Right kidney (tissue), 9 donors: ENCODE measurements at places on chromosomes 4 and X.

GRCh38 chrX:24479924-24480323, 14.8 kb downstream of the PDK3 start:
- DNase-seq = no peak

GRCh38 chr4:140018931-140019618, 134.9 kb downstream of the MAML3 start:
- DNase-seq = no peak

GRCh38 chrX:68848189-68848940, 19.5 kb downstream of the EFNB1 start:
- DNase-seq = no peak

- DNase-seq = no peak
These were observed 13.8 kb downstream of the GEMIN8 start for GRCh38 chrX:14015941-14016340.

- no peak for DNase-seq
These were observed 171.8 kb downstream of the HNRNPD start for GRCh38 chr4:82201805-82202641.

DNA sequence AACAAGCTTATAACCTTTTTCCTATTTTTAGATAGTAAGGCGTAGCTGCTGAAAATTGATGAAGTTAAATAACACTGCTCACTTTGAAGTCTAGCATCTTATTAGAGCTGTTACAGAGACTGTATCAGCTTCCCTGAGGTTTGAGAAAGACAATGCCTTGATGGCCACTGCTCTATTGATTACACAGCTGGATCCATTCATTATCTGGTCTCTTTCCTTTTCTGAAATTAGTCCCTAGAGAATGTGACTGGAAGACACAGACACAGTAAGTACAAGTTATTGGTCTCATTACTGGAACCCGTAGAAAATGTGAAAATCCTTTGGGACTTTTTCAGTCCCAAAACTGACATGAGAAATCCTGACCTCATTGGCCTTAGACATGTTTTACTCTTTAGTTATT, 188.3 kb downstream of the NAF1 start:
- no peak for DNase-seq

DNA sequence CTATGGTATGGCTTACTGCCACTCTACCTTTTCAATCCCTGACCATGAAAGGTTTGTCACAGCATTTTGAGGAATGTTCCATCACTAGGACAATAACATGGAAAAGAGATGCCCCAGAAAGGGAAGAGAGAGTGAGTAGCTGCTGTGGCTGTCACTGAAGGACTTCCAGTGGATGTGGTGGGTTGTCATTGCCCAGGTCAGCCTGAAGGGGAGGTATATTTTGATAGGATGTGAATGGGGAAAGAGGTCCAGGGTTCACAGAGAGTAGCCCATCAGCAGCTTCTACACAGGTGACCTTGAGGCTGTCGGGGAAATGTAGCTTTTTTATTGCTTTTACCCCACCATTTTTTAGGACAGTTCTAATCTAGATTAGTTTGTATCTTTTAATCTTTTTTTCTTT, 30.8 kb downstream of the MTM1 start:
- no peak for DNase-seq

DNA sequence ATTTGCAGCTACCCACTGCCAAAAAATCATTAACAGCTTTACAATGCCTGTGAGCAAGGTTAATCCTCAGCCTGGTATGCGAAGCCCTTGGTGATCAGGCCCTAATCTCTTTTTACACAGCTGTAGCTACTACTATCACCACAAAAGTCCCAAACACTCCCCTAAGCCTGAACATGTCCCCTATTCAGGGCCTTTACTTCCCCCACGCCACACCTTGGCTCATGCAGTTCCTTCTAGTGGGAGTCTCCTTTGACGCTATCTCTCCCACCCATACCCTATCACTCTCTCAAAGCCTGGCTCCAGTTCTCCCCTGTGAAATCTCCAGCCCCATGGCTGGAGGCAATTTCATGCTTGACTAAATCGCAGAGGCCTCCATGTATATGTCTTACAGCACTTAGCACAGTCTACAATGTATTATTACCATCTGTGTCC, 90.6 kb upstream of the CBR4 start:
- DNase-seq = no peak

DNA sequence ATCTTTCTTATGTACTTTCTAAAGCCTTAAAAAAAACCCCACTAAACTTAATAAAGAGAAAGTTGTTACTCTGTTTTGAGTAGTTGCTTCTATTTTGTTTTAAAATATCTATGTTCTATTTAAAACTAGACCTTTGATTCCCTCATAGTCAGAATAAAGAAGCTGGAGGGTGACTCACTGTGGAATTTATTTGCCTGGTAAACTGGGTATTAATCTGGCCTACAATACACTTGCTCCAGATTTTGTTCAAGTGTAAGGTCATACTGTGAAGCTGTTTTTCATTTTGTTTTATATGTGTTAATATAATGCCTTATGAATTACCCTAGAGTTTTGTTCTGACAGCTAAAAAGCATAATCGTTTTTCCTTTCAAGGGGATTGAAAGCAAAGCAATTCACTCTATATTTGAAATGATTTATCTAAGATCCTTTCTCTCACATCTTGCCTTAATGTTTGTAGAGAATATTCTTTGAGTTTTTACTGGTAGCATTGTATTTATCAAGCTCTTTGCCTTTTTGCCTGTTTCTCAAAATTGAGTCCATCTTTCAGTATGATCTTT, 277.4 kb upstream of the PITX2 start:
- no peak for DNase-seq

DNA sequence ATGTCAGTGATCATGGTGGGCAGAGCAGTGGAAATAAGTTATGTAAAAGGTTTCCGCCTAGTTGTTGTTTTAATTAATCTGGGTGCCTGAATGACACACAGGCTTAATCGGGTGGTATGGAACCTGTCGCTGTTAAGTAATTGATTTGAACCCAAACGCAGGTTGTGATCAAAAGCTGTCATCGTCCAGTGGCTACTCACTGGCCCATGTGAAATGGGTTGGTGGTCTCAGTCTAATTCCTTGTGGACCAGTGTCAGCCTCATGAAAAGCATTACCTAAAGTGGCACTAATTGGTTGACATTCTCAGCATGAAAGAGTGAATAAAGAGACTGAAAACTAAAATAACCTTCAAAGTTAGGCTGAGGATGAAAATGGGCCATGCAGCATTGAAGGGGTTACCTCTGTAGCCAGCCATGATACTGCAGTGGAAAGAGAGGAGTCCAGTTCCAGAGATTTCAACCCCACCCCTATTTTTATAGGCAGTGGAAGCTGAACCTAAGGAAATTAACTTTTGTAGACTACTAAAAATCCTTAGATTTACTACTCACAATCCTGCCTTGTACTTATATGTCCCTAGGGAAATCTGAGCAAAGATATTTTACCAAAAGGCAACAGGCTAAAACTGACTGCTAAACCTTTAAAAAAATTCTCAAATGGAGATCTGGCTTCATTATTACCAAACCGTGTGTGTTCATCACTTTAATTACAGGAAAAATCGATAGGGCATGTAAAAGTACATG, 251.7 kb upstream of the TENM3 start:
- no peak for DNase-seq

- no peak for DNase-seq
These were observed 377.1 kb upstream of the HS3ST1 start for GRCh38 chr4:11805842-11806241.

DNA sequence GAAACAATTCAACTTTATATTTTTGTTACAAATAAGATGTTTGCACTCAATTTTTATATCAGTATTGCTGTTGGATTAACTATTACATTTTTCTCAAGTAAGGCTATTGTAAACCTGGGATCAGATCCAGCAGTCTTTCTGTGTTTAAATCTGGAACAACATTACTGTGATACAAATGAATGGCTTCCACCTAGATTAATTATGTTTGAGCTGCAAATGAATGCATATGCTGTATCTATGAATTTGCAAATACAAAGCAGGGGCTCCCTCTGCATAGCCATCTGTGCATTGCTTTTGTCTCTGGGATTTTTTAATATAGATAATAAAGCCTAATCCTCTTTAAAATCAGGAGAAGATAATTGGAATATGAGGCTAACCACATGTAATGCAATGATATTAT, 69.8 kb upstream of the NEIL3 start:
- DNase-seq = no peak

DNA sequence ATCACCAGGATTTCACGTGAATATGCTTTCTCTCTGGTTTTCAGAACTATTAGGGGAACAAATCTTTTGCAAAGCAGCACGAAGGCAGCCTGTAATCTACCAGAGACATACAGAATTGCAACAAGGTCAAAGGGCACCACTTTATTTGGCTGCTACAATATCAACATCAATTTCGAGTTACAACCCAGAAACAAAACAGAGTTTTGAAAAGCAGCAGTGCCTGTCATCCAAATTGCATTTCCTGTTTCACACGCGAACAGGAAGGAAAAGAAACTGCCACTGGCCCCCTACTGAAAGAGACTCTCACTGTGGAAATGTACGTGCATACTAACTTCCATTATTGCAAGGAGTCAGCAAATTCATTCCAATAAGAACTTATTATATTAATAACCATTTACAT, 17.1 kb upstream of the C1QTNF7 start:
- no peak for DNase-seq
